ENCODE measurements at places on chromosomes 5 and 9.

- no peak for DNase-seq
Measured at GRCh38 chr5:122844910-122845228, 544 bp upstream of the SNX24 start.

GRCh38 chr9:89207026-89207425, 28.4 kb upstream of the SHC3 start:
- DNase-seq, result no peak

DNA sequence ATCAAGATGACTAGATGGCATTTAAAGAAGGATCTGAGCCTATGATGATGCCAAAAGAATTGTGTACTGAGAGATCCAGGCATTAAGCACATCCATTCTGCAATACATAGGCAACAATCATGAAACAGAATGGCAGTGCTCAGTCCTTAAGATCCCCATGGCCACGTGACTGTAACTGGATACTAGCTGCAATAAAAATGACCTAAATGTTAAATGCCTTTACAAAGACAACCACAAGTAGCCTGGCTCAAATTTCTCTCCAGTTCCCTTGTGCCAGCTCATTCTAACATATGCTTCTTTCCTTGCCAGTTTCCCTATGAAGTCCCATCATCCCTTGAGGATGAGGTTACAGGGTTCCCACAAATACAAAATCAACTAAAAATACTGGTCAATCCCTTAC, 148.3 kb upstream of the GHR start:
- no peak for DNase-seq

DNA sequence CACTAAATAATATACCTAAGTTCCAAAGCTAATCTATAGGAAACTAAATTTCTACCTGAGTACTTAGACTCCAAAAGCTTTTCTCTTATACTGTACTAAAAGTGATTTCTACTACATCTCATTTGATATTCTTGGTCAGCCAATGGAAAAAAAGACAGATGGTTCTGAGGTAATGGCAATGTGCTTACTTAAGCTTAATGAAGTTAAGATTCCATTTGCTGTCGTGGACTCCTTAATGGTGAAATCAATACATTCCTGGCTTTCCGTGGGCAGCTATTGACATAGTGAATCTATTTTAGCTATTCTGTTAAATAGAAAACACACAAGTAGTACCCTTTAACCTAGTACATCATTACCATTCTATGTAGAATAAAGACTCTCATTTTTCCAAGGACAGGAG, 1825.6 kb upstream of the CDH9 start:
- DNase-seq, result no peak

DNA sequence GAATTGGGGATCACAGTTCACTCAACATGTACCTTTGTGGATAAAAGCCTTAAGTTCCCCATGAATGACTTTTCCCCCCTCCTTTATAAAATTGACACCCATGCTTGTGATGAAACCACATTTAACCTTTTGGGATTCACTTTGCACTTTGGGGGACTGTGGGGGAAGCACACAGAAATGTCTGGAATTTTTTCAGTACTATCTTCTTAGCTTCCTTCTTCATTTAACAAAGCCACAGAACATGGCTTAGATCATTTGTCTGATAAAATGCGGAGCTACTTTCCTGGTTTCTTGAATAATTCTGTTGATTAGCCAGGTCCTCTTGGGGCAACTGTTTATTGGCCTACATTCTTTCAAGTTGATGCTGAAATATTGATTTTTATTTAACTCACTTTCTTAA, 29.9 kb downstream of the TNFSF15 start:
- DNase-seq, result no peak

- DNase-seq, result no peak
Measured at GRCh38 chr9:37542895-37543294, 33.3 kb downstream of the FBXO10 start.

DNA sequence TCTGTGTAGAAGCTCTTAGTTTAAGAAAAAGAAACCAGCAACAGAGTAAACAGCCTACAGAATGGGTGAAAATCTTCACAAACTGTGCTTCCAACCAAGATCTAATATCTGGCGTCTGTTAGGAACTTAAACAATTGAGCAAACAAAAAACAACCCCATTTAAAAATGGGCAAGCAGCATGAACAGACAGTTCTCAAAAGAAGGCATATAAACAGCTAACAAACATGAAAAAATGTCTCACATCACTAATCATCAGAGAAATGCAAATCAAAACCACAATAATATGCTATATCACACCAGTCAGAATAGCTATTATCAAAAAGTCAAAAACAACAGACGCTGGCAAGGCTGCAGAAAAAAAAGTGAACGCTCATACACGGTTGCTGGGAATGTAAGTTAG, 83.7 kb upstream of the CCDC152 start:
- no peak for DNase-seq

GRCh38 chr9:113943112-113944009, 67.3 kb downstream of the ZNF618 start:
- no peak for DNase-seq

DNA sequence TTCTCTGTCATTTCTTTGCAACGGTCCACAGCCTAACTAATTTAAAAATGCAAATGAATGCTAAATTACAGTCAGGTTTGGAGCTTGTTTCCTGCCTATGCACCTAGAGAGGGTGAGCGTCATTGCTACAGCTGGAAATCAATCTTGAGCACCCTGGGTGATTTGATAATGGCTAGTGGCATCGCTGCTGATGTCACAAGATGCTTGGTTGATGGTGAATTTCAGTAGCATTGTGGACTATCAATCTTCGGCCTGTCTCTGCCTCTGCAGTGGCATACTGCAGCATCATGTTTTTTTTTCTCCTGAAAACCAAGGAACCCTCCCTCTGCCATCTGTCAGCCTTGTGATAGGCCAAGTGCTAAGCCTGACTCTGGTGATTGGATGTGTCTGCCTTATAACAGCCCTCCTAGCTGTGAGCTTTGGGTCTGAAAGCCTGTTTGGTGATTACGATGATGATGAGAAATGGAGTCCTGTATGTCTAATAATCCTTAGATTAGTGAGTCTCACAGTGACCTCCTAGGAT, 75.3 kb downstream of the NMUR2 start:
- DNase-seq, result no peak

DNA sequence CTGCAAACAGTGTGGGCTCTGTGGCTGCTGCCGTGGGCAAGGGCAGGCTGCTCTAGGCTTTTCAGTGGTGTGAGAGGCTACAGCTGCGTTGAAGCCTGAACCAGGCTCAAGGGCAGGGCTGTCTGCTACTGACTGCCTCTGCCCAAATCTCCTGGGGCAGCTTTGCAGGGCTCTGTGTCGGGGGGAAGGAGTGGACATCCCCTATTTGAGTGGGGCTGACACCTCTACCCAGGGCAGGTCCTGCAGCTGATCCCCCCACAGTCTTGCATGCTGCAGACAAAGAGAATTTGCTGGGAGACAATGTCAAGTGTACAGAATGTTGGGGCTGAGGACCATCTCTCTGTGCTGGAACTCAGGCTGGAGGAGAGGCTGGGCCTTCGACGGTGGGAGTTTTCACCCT, 240.2 kb downstream of the PBX3 start:
- DNase-seq, result no peak

DNA sequence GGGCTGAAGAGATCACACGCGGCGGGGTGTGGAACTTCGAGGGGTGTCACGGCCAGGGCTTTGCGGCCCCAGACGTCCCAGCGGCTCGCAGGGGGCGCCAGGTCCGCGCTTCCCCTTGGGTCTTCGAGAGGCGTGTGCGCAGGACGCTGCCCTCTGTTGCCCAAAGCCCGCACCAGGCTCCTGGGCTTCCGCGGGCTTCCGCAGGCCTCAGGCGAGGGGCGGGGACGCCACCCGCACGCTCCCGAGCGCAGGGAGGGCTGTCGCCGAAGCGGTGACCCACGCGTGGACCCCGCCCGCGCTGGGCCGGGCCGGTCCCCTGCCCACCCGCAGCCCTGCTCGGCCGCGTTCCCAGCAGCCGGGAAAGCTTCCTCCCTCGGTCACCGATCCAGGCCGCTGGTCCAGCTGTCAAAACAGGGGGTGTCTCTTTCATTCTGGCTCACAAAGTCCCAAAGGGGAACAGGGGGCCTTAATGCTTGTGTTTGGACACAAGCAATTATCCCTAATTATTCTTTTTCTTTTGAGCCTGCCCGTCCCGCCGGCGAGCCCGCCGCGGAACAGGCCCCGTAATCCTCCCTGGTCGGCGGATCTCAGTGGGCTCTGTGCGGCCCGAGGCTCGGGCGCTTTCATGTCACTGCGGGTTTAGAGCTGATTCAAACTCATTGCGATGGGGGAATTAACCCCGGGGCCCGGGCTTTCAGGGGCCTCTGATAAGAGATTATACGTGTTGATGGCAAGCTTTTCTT, 60.6 kb downstream of the TMEM174 start:
- no peak for DNase-seq

GRCh38 chr9:128556926-128557634, 4.7 kb downstream of the SPTAN1 start:
- no peak for DNase-seq

- DNase-seq, result no peak
Measured at GRCh38 chr5:95858023-95858461, 35.5 kb upstream of the GLRX start.

DNA sequence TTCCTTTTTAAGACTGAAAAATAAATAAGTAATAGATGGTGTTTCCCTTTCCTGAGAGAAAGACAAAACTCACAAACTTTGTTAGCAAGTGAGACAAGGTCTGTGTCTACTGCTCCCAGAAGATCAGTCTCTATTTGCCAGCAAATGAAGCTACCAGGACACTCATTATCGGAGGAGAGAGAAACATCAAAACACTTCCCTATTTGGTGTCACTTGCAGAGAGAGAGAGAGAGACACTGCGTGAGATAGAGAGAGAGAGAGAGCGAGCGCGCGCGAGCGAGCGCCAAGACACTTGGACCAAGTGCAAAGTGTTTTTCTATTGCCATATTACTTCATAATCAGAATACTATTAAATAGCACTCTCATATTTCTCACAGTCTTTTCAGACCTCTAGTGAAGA, 142.7 kb downstream of the KCNN2 start:
- no peak for DNase-seq

GRCh38 chr5:167853421-167853820, 438.0 kb upstream of the WWC1 start:
- DNase-seq, result no peak

DNA sequence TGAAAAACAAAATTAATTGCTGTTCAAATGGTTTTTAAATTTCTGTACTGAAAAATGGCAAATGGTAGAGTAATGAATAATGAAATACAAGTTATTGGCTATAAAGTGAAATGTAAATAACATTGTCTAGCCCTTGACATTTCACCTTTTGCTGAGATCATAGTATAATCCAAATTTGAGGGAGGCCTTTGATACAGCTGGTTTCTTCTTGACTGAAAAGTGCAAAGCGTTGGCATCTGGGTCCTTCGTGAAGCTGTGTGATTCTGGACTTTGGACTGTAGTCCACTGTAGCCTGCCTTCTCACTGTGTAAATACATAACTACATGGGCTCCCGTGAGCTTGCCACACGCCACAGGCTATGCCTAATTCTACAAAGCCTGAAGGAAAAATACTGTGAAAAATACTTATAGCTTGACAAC, 52.3 kb downstream of the ARHGEF28 start:
- no peak for DNase-seq

DNA sequence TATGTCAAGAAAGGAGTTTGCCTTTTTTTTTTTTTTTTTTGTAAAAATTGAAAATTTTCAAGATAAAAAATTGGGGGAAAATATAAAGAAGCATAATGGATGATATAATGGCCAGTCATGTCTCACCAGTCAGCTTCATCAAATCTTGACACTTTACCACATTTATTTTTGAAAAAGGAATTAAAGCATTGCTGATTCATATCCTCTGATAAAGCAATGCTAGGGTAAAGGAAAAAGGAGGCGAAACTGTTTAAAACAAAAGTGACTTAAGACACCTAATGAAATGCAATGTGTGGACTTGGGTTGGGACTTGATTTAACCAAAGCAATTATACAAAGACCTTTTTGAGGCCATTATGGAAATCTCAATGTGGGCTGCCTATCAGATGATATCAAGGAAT, 208.5 kb downstream of the ARHGAP26 start:
- no peak for DNase-seq

DNA sequence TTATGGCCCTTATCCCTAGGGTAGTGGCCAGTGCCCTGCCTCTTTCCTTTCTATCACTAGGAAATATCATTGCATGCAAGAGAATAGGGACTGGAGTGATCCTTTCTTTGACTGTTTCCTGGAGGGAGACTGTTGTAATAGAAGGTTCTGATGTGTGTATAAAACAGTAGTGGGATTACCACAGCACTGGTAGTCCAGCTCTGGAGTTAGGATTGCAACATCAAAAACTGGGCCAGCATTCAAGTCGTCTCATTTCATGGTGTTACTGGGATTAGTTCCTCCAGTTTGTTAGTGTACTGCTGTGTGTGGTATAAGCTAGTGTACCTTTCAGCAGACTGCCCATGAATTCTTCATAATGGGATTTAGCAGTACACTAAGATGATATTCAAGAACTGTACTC, 45.8 kb downstream of the KIAA1958 start:
- no peak for DNase-seq

DNA sequence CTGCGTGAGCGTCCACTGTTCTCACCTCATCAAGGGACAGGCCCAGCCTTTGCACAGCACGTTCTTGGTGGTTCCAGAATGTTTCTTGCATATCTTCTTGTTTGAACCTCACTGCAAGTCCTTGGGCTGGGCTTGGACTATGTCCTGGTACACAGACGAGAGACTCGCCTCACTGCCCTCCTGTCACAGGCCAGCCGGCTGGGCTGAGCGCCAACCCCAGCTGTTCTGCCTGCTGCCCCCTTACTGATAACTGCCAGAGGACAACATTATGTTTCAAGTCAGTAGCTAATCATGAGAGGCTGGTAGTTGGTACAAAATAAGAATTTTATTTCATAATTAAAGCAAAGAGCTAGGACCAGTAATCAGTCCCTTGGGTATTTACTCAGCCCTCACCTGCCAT, 52.8 kb upstream of the LRRTM2 start:
- no peak for DNase-seq

GRCh38 chr9:87770616-87771315, 44.8 kb downstream of the CTSL start:
- no peak for DNase-seq

- no peak for DNase-seq
Measured at GRCh38 chr9:126872516-126872915, 12.1 kb downstream of the ZBTB34 start.

- no peak for DNase-seq
Measured at GRCh38 chr5:2224689-2225088, 342.0 kb upstream of the IRX4 start.

GRCh38 chr5:149271716-149272563, at the start of gene AFAP1L1:
TSS of gene AFAP1L1 (plus strand) at chr5:149271859. CDS start at chr5:149271969, 110 bp downstream.
- DNase-seq, result no peak

- no peak for DNase-seq
Measured at GRCh38 chr5:175378444-175379028, 65.4 kb downstream of the DRD1 start.

GRCh38 chr5:39198127-39198526, 21.2 kb downstream of the FYB1 start:
- no peak for DNase-seq

DNA sequence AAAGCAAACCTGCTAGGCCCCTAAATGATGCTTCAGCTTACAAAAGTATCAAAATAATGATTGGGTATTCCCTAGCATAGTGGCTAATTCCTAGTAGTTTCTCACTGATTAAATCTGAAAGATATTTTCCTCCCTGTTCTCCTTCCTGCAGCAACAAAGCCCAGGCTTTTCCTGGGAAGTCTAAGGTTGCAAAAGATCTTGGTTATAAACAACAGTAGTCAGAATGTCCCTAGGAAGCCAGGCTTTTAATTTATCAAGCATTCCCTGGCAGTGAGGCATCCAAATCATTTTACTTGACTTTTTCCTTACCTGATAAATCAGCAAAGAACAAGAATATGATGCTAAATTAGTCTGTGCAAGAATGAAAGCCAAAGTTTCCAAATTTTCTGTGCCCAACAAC, 272.0 kb downstream of the PDE4D start:
- DNase-seq, result no peak

GRCh38 chr5:141521244-141521781, 32.4 kb downstream of the PCDHGC5 start:
- no peak for DNase-seq

- DNase-seq, result no peak
Measured at GRCh38 chr9:81080900-81081299, 608.4 kb downstream of the TLE1 start.

All from NCI-H2081 treated with DMSO at 0.1 percent for 48 hours (cell line).